ENCODE measurements at places on chromosomes 4 and X. TPM values are rescaled to one million over a fixed set of nuclear protein-coding genes. Genes with fewer than 3 reads are reported as not detected.

Gene SPANXA2
- not detected for total RNA-seq

DNA sequence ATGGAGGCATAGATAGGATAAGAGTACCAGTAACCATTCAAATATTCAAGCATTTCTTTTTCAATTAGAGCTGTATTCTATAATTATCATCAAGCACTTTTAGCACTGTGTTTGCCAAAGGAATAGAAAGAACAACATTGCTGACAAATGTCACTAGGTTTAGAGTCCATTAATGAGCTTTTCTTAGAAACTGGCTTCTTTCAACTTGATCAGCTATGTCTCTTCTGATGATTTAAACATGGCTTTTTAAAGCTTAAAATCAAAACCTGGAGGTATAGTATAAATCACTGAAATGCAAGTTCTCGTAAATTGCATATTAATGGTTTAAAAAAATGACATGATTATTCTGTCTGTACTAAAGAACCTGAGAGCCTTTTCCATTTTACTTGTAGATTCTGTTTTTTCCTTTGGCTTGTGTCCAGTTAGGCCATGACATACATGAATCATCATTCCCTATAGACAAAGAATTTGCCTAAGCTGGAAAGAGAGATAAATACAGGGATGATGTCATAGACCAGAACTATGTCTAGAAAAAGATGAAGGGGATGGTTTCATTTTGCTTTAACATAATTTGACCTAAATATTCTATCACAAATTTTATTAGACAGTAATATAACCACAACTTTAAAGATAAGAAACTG is 340.1 kb upstream of the CTSO start:
- DNase-seq: no peak
- no peak overlapping the region for H3K4me3 ChIP-seq
- no peaks in the 10 kb centered on the region for H3K4me1 ChIP-seq
- H3K27me3 ChIP-seq: no peaks in the 10 kb centered on the region

DNA sequence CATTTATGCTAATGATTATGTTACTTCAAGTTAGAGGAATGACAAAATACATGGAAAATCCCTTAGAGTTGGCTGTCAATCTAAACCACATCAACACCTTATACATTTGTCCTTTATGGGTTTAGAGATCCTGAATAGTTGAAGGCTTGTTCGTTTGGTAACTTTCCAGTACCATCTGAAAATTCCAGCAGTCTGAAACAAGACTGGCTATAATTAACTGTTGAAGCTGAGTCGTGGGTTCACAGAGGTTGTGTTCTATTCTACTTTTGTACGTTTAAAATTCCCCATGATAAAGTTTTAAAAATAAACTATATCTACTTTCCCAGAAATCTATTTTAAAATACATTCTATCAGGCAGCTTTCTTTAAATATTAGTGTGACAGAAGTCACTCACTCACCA is 73.0 kb downstream of the USP46 start:
- no peak for DNase-seq
- no peak overlapping the region for H3K27ac ChIP-seq
- H3K27me3 ChIP-seq: peaks cover 5% of the 10 kb centered on the region
- H3K4me3 ChIP-seq: no peak overlapping the region
- peaks cover 24% of the 10 kb centered on the region for H3K4me1 ChIP-seq

GRCh38 chr4:113499696-113500095 is 261.8 kb downstream of the CAMK2D start:
- H3K4me1 ChIP-seq: no peaks in the 10 kb centered on the region
- H3K27me3 ChIP-seq: no peaks in the 10 kb centered on the region
- H3K4me3 ChIP-seq: no peak overlapping the region
- peaks cover 52% of the 10 kb centered on the region for H3K36me3 ChIP-seq

DNA sequence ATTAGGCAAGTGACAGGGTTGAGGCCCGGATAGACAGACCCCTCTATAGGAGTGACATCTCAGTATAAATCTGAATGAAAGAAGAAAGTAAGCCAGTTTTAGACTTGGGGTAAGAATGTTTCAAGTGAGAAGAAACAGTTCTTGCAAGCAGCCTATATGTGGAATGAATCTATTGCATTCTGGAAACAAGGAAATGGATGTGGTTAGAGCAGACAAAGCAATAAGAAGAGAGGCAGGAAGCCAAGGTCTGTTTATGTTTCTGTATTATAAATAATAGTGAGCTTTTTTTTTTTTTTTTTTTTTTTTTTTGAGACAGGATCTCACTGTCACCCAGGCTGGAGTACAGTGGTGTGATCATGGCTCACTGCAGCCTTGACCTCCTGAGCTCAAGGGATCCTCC is 255.8 kb downstream of the UNC5C start:
- H3K36me3 ChIP-seq: no peaks in the 10 kb centered on the region
- no peak for DNase-seq
- no peak overlapping the region for H3K4me3 ChIP-seq
- no peaks in the 10 kb centered on the region for H3K27me3 ChIP-seq

GRCh38 chrX:143429811-143430210 is 87.5 kb downstream of the SPANXN3 start:
- no peaks in the 10 kb centered on the region for H3K36me3 ChIP-seq
- H3K4me3 ChIP-seq: no peak overlapping the region
- no peak overlapping the region for H3K27ac ChIP-seq
- no peaks in the 10 kb centered on the region for H3K4me1 ChIP-seq

GRCh38 chr4:143184503-143185252 is at the start of gene USP38:
TSS of gene USP38 (plus strand) at chr4:143184917. CDS start at chr4:143185451, 534 bp downstream.
- peak; percentile 92 for DNase-seq
- H3K4me1 ChIP-seq: peaks cover 31% of the 10 kb centered on the region
- H3K36me3 ChIP-seq: peaks cover 45% of the 10 kb centered on the region
- H3K27me3 ChIP-seq: no peaks in the 10 kb centered on the region
- peak within 1 kb of the TSS; percentile 86 for H3K4me3 ChIP-seq
- peak within 1 kb of the TSS; percentile 91 for H3K27ac ChIP-seq

- no peak overlapping the region for H3K27ac ChIP-seq
- DNase-seq: no peak
- H3K27me3 ChIP-seq: peaks cover 12% of the 10 kb centered on the region
Measured at GRCh38 chr4:3375688-3376087, 66.1 kb upstream of the HGFAC start.

Gene RASSF6
- total RNA-seq: not detected

- H3K4me3 ChIP-seq: no peak overlapping the region
- H3K36me3 ChIP-seq: peaks cover 34% of the 10 kb centered on the region
- no peaks in the 10 kb centered on the region for H3K27me3 ChIP-seq
- H3K27ac ChIP-seq: no peak overlapping the region
- H3K4me1 ChIP-seq: peaks cover 8% of the 10 kb centered on the region
- no peak for DNase-seq
Measured at GRCh38 chrX:19543020-19543715, 27.9 kb upstream of the MAP3K15 start.

GRCh38 chrX:111560801-111561200 is 49.4 kb downstream of the SERTM2 start:
- no peaks in the 10 kb centered on the region for H3K36me3 ChIP-seq
- H3K4me1 ChIP-seq: no peaks in the 10 kb centered on the region
- H3K4me3 ChIP-seq: no peak overlapping the region
- no peak overlapping the region for H3K27ac ChIP-seq

DNA sequence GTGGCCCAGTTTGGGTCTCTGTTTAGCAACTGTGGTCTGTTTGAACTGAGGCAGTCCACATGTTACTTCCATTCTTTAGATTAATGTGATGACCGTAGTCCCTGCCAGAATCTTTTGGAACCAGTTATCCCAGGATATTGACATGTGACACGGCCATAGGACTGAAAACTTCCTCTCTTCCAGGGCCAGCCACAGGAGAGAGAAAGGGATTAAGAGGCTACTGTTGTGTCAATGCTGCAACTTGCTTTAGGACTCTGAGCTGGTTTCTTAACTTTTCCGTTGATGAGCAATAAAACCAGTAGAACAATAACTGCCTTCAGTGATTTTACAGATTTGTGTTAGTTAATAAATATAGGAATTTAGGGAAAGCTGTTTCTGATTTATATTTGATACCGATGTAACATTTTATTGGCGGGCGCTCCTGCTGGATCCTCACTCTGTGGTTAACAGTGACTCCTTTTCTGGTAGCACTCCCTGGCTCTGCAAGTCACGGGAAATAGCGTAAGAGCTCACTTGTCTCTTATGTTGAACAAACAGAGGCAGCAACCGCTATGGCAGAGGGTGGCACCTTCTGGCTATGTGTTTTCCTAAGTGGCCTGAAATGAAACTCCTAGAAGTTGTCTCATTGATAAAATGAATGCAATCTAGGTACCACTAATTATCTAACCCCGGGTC is 2.5 kb downstream of the TENM3 start:
- H3K4me1 ChIP-seq: no peaks in the 10 kb centered on the region
- no peak for DNase-seq
- no peaks in the 10 kb centered on the region for H3K36me3 ChIP-seq

Gene HOPX
- 177 TPM for total RNA-seq

Gene SLC6A14
- total RNA-seq: not detected

DNA sequence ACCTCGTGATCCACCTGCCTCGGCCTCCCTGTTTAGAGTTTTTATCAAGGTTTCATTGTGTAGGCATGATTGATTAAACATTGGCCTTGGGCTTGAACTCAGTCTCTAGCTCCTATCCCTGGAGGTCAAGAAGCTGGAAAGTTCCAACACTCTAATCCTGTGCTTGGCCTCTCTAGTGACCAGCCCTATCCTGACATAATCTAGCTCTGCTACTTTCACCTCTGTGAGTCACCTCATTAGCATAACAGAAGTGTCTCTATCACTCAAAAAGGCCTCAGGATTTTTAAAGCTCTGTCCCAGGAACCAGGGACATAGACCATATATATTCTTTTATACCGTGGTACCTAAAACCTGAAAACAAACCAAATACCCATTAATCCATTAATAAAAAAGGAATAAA is 377.5 kb downstream of the CENPC start:
- no peaks in the 10 kb centered on the region for H3K36me3 ChIP-seq
- H3K4me3 ChIP-seq: no peak overlapping the region
- no peaks in the 10 kb centered on the region for H3K4me1 ChIP-seq
- H3K27ac ChIP-seq: no peak overlapping the region
- no peaks in the 10 kb centered on the region for H3K27me3 ChIP-seq
- DNase-seq: no peak

Gene PWWP3B
- not detected for total RNA-seq

Gene TMPRSS11B
- not detected for total RNA-seq

DNA sequence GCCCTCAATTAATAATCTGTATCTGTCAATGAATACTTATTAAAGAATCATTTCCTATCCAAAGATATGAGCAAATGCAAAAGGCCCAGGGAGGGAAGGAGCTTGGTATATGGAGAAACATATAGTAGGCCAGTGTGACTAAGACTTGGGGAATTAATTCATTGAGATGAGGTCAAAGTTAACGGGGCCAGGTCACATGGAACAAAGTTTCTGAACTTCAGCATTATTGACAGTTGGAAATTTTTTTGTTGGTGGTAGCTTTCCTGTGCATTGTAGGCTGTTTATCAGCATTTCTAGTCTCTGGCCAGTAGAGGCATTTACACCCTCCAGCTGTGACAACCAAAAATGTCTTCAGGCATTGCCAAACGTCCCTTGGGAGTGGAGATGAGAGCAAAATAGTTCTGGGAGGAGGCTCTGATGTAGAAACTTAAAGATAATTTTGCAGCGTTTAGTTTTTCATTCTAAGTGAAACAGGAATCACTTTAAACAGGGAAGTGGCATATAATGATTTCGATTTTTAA is 202.0 kb downstream of the SLC4A4 start:
- no peaks in the 10 kb centered on the region for H3K27me3 ChIP-seq
- no peak overlapping the region for H3K4me3 ChIP-seq
- no peaks in the 10 kb centered on the region for H3K36me3 ChIP-seq
- DNase-seq: no peak

Gene TMSB15A
- 0.56 TPM for total RNA-seq

Gene KDM5C
- 93.1 TPM for total RNA-seq

Gene POU4F2
- not detected for total RNA-seq

Gene PNCK
- total RNA-seq: not detected

Gene FAM47A
- not detected for total RNA-seq

GRCh38 chr4:167003326-167003725 is 231.0 kb downstream of the SPOCK3 start:
- DNase-seq: no peak
- H3K4me1 ChIP-seq: no peaks in the 10 kb centered on the region
- no peaks in the 10 kb centered on the region for H3K36me3 ChIP-seq
- H3K27ac ChIP-seq: no peak overlapping the region
- H3K4me3 ChIP-seq: no peak overlapping the region

Gene FMR1NB
- total RNA-seq: not detected

DNA sequence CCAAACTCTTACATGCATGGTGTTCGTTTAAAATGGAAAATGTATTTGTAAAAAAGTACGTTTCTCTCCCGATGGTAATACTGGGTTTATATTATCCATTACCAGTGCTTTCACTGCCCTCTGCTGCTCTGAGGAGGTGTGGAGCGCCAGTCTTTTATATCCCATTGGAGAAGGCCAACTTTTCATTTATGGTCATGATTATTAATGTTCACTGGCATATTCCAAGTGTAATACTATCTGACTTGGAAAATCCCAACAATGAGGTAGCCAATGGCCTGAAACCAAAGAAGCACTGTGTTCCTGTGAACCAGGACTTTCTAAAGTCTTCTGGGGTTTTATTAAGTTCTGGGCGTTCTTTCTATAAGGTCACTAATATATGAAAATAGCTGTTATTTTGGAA is 80.7 kb downstream of the SYNPO2 start:
- no peak overlapping the region for H3K27ac ChIP-seq
- no peaks in the 10 kb centered on the region for H3K36me3 ChIP-seq
- no peaks in the 10 kb centered on the region for H3K27me3 ChIP-seq
- DNase-seq: no peak
- H3K4me3 ChIP-seq: no peak overlapping the region

GRCh38 chr4:89152972-89153371 is 41.6 kb downstream of the TIGD2 start:
- no peak for DNase-seq
- peaks cover 3% of the 10 kb centered on the region for H3K27me3 ChIP-seq
- H3K4me1 ChIP-seq: no peaks in the 10 kb centered on the region
- H3K36me3 ChIP-seq: no peaks in the 10 kb centered on the region
- H3K4me3 ChIP-seq: no peak overlapping the region

- H3K27ac ChIP-seq: no peak overlapping the region
- no peaks in the 10 kb centered on the region for H3K36me3 ChIP-seq
- H3K4me1 ChIP-seq: no peaks in the 10 kb centered on the region
- H3K27me3 ChIP-seq: no peaks in the 10 kb centered on the region
Measured at GRCh38 chr4:7383266-7383665, 51.5 kb downstream of the PSAPL1 start.

DNA sequence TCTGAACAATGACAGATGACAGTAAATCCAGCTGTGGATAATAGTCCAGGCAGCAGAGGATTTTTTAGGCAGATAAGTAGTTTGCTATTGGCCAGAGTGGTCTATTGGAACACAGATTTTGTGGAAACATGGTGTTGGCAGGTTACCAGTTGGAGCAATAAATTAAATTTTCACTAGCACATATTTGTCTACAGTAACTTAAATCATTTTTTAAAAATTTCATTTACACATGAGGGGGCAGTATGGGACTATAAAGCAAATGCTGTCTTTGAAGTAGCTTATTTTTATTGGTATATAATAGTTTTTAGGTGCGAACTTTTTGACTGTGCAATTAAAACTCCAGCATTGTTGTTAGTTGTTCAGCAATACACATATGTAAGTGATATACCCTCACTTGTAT is 289.8 kb downstream of the ARHGAP10 start:
- no peak overlapping the region for H3K4me3 ChIP-seq
- no peak overlapping the region for H3K27ac ChIP-seq
- no peaks in the 10 kb centered on the region for H3K4me1 ChIP-seq
- H3K27me3 ChIP-seq: no peaks in the 10 kb centered on the region
- DNase-seq: no peak
- no peaks in the 10 kb centered on the region for H3K36me3 ChIP-seq

All from activated CD8-positive, alpha-beta memory T cell treated with anti-CD3 and anti-CD28 coated beads, Interleukin-2, amount 10 ng/mL, durations not matched to agents 7 days and 5 days (primary cell).